HCT116 (cell line): ENCODE measurements at places on chromosomes 11 and 22.

GRCh38 chr22:33823552-33823951, 96.7 kb downstream of the LARGE1 start:
- no peak for DNase-seq

DNA sequence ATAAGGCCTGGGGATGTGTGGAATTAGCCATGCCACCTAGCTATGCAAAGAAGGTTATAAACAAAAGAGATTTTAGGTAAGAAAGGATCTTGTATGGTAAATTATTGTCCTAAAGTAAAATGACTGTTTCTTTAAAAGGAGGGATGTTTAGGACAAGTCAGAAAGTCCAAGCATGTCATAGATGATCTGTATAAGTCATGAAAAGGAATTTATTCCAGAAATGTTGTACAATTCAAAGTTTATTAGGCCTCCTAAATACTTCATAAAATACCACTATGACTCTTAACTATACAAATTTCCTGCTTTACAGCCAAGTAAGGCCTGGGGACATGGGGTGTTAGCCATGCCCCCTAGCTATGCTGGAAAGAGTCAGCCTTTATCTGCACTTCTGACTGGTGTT, 22.7 kb downstream of the OR5A2 start:
- DNase-seq: no peak

DNA sequence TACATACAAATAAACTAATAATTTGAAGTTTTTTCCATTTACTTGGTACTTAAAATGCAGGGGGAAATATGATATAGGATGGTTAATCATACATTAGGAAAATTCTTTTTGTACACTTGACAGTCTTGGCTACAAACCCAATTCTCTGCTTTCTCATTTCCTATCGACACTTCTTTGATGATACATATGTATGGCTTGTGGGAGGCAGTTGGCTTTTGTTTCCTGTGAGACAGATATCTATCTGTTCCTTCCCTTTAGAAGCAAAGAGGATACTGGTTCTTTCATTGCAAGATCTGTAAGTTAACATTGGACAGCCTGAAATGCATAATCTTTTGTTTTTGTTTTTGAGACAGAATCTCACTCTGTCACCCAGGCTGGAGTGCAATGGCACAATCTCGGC, 47.9 kb upstream of the ADORA2A start:
- no peak for DNase-seq

GRCh38 chr11:13091804-13092203, 82.7 kb downstream of the RASSF10 start:
- no peak for DNase-seq

GRCh38 chr11:11078344-11079086, 220.7 kb upstream of the ZBED5 start:
- DNase-seq: no peak

DNA sequence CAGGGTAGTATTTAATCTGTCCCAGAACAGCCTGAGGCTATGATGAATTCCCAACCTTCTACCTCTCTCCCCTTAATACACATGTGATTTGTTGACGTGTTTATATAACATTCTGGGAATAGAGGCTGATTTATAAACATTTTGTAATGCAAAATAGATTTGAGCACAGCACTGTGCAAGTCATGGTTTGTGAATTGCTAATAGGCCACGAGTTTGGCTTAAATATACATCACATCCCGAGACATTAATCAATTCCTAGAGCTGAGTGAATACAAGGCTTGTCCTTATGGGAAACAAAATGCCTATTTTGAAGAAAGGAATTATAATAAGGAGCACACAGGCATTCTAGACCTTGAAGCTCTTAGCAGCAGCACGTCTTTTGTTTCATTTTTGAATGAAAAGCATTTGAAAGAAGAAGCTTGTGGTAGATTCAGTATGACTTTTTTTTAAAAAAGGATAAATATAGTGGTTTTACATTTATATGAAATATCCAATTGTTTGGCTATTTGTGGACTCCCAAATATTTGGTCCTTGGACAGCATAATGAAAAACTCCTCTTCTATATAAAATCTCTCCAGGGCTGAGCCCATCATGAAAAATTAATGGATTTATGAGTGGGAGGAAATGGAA, 116.4 kb downstream of the SLC17A6 start:
- no peak for DNase-seq

GRCh38 chr11:120622189-120622875, 110.8 kb downstream of the GRIK4 start:
- DNase-seq: no peak

GRCh38 chr11:1521382-1522080, 35.0 kb upstream of the MOB2 start:
- DNase-seq: no peak

DNA sequence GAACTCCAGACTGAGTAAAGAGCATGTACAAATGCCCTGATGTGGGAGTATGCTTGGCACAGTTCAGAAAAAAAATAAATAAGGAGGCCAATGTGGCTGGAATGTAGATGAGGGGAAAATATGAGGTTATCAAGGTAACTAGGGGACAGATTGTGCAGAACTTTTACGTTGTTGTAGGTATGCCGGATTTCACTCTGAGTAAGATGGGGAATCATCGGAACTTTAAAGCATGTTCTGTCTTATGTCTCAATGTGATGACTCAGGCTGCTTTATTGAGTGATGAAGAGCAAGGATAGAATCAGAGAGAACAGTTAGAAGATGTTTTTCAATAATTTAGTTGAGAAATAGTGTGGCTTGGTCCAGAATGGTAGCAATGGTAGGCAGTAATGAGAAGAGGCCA, 130.4 kb downstream of the C11orf87 start:
- no peak for DNase-seq

DNA sequence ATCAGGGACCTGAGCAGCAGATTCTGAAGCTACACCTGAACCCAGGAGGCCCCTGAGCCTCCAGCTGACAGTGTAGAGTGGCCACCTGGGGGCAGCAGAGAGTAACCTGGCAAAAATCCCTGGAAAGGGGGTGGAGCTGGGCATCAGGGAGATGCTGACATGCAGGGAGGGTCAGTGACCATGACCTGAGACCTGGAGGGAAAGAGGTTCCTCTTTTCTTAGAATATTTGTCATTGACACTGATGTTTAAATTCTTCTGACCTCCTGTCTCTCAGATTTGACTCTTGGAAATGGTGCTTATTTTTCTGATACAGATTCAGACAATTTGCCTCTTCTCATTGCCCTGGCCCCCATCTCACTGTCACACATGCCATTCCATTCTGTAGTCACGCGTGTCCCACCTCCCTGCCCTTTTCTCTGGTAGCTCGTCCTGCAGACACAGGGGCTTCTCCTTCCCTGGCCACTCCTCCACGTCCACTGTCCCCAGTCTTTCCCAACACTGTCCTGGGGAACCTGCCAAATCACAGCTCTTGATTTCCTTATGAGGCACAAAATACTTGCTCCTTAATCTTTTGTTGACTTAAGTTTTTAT, 117.2 kb upstream of the IGLL5 start:
- no peak for DNase-seq

GRCh38 chr22:27412866-27413445, 388.6 kb downstream of the MN1 start:
- DNase-seq: no peak

GRCh38 chr11:33685082-33685481, 15.5 kb downstream of the C11orf91 start:
- DNase-seq: no peak

DNA sequence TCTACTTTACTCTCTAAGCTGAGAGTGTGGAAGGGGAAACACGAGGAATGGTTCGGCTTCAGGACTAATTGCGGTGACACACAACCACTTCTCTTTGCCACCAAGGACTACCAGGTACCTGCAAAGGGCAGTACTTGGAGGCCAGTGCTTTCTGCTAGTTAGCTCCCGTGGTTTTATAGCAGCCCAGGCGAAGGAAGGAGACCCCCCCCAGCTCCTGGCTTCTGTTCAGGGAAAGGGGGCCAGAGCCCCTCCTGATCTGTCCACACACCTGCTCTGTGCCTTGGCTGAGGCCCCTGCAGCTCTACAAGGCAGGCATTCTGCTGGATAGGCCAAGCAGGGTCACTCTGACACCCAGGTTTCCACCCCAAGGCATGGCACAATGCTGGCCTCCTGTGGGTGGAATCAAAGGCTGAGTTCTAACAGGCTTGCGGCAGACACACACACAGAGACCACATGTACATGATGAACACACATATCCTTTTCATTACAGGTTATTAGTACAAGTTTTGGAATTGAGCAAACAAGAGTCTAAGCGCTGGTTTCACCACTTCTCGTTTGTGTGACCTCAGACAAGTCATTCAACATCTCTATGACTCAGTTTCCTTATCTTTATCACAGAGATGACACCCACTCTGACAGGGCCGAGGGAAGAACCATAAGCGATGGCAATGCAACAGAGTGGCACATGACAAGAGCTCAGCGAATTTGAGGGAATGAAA, 7.5 kb downstream of the SERPIND1 start:
- no peak for DNase-seq

- no peak for DNase-seq
Measured at GRCh38 chr11:14413307-14414069, 54.5 kb upstream of the RRAS2 start.

- DNase-seq: no peak
Measured at GRCh38 chr11:2175659-2176058, 4.0 kb upstream of the TH start.

DNA sequence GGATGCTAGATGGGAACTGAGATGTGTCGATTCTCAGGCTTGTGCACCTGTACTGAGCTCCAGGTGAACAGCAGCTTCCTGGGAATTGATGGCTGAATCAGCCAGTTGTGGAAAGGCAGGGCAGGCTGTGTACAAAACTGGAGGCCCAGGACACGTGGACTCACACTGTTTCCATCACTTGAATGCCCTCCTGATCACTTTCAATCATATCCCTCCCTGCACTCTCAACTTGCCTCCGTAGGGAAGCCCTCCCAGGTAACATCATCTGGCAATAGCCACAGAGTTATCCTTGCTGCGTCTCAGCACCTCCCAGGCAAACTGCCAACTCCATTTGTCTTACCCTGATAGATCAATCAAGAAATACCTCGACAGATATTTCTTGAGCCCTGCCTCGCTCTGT, 10.1 kb downstream of the FAM83F start:
- DNase-seq: no peak

GRCh38 chr22:45832180-45832579, 144.8 kb downstream of the WNT7B start:
- no peak for DNase-seq

- DNase-seq: peak; percentile 60
Measured at GRCh38 chr11:11798586-11799438, 43.0 kb upstream of the USP47 start.

- no peak for DNase-seq
Measured at GRCh38 chr11:112540261-112540660, 279.6 kb upstream of the PLET1 start.

DNA sequence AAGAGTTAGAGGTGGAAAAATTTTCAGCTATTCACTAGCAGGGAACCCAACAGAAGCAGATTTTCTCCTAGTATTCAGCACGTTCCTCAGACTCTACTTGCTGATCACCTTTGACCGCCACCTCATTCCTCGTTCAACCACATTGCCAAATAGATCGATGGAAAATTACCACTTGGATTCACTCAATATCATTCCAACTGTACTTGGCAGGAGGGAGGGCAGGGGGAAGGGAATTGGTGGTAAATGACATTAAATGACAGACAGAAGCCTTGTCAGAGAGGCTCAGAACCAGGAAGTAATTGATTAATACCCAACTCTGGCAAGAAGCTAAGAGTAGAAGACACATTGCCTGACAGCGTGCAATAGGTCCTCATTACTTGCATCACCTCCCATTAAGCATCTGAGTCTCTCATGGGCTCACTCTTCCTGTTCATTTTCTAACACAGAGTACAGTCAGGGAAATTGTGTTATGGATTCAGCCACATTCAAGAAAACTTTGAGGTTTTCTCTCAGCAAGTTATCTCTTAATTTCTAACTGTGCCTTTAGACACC, 240.5 kb upstream of the FAT3 start:
- no peak for DNase-seq

GRCh38 chr11:117354550-117354949, 26.9 kb downstream of the CEP164 start:
- DNase-seq: no peak

DNA sequence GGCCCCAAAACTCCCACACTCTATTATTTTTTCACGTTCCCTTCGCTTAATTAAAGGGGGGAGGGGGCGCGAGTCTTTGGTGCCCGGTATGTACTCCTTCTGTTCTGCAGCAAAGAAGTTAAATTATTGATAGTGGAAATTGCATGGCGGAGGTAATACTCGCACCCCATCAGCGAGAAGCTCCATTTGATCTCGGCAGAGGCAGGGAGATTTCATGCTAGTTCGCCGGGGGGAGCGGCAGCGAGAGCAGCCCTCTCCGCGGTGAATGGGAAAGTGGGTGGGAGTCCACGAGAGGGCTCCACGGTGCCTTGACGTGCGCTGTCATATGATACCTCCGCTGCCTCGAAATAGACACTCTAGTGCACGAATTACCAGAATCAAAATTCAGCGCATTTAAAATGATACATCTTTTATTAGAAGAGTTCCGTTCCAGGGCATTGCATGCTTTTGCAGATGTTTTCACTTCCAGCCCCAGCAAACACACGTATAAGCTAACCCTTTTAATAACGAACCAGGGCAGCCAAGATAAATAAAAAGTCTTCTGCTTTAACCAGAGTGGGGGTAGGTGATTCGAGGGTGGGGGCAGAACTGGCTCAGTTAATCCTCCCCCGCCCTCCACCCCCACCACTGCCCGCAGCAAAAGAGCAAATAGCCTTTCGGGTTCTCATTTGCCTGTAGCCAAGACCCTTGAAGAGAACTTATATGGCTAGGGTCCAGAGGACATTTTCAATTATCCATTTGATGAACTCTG, 1.3 kb upstream of the BDNF start:
- no peak for DNase-seq

GRCh38 chr11:103946793-103947545, 89.5 kb upstream of the DDI1 start:
- DNase-seq: no peak

- no peak for DNase-seq
Measured at GRCh38 chr11:110787680-110788079, 75.4 kb upstream of the ARHGAP20 start.

DNA sequence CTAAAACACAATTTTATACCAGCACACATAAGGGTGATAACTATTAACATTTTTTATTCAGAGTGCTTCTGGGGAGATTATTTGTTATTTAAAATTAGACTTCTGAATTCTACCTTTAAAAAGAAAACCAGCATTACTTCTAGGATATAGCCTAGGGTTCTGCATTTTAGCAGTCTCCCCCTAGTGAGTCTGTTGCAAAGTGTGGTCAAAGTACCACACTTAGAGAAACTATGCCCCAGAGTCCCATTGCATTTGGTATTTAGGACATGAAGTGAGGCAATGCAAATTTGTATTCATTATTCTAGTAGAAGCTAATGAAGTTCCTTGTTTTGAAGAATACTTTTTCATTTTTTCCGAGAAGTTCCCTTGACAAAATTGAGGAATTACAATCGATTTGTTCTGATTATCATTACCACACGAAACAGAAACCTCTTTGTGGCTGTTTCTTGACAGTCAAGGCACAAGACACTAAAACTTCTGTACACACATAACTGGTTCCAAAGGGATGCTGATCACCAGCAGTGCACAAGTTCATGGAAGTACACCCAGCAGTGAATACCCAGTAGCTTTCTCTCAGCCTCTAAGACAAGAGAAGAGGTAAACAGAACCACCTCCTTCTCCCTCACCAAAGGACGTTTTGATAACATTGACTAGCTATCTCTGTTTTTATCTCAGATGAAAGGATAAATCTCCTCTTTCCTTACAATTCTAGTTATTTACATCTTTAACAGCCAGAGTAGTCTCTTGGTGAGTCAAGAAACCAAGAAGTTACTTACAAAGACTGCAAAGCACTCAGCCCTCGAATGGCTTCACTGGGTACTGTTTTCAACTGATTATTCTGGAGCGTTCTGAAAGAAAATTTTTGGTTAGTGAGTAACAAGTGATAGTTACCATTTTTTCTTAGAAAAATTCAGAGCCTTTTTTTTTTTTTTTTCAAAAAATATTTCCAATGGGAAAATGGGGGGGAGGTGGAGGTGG, 27.6 kb upstream of the CCDC34 start:
- no peak for DNase-seq
